ENCODE measurements at places on chromosomes 1 and 21.

- no peak for DNase-seq
Measured at GRCh38 chr1:181577475-181577874, 94.2 kb downstream of the CACNA1E start.

- no peak for DNase-seq
Measured at GRCh38 chr1:2322581-2323211, 68.7 kb downstream of the MORN1 start.

GRCh38 chr1:227884370-227885134, 63.2 kb downstream of the WNT9A start:
- no peak for DNase-seq

DNA sequence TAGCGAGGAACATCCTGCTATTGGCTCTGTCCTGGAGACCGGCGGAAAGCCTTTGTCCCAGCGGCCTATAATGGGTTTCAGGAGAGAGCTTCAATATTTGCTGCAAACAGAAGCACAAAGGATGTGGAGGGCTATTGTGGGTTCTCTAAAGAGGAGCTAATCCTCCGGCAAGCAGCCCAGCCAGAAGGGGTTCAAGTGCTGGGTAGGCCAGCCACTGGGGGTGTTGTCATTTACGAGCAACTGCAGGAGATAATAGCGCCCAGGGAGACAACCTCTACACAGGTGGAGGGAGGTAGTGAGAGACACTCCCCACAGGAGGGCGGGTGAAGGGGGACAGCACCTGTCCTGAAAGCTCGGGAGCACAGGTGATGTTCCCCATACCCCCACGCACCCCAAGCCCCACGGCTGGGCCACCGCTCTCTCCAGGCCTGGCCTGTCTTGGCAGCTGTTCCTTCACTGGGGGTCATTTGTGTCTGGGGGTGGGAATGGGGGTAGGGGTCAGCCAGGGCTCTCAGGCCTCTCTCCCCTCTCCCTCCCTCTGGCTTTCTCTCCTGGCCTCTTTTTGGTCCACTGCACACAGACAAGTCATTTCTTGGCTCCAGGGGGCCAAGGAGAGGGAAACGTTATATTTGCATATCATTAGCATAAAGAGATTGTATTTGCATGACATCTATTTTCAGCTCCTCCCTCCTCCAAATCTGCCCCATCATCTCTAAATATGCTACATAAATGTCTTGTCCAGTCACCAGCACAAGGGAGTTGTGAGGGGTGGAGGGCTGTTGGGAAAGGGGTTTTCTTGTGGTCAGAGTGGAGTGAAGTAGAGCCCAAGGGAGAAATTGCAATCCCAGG, 22.0 kb upstream of the SLC26A9 start:
- DNase-seq = no peak

- DNase-seq = no peak
Measured at GRCh38 chr21:26686278-26686677, 113.2 kb upstream of the CYYR1 start.

DNA sequence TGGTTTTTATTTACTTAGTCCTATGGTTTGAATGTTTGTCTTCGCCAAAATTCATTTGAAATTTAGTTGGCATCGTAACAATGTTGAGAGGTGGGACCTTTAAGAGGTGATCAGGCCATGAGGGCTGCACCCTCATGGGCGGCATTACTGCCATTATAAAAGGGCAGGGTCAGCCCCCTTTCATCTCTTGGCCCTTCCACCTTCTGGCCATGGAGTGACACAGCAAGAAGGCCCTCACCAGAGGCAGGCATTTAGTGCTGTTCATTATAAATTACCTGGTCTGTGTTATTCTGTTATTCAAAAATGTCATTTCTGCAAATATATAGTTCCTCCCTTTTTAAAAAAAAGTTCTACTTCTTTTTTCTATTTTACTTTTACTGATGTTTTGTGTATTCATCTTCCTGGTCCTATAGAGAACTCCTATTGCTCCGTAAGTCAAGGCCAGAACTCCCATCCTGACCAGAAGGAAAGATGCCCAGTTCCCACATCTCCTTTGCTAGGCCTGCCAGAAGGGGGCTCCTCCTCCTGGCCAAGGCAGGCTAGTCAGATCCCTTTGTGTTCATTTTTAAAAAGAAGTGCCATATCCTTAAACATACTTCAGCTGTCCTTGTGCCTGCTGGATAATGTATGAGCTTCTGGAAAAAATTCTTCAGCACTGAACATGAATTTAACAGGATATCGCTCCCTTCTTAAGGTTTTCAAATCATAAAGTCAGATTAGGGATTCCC, 10.0 kb upstream of the LBR start:
- DNase-seq = no peak

- DNase-seq = no peak
Measured at GRCh38 chr1:55559161-55559611, 344.0 kb upstream of the USP24 start.

DNA sequence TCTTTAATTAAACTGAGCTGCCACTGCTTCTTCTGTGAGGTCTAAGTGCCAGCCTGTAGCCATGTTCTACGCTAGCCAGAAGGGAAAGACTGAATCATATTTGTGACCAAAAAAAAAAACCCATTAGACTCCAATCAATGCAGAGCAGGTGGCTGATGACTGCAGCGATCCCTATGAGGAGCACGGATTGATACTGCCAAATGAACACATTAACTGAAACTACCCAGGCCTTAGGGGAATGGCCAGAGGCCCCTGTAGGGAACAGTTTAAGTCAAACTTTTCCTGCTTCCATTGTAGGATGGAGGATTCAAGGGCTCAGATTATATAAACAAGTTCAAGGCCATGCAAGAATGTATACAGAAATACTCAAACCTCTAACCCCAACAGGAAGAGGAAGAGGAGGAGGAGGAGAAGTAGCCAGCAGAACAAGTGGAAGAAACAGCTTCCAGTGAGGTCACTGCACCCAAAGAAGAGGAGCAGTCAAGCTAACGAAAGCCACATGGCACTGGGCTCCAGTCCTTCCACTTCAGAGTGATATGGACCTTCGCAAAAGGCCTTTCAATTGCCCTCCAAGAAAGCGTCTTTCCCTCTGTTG, 328.3 kb downstream of the SMYD3 start:
- no peak for DNase-seq

DNA sequence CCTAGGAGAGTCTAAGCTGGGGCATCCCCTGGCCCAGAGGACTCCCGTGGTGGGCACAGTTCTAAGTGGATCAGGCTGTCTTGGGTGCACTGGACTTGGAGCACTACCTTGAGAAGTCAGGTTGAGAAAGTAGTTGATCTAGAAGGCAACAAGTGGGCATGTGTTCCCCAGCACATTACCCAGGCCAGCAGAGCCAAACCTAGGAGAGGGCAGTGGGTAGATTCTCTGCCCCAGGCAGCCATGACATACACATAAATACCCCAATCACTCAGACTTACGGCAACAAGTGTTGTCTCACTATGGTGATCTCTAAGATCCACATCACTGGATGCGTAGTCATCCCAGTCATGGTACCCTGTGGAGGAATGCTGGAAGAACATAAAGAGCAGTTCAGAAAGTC, 1.6 kb upstream of the PMF1 start:
- DNase-seq = no peak

DNA sequence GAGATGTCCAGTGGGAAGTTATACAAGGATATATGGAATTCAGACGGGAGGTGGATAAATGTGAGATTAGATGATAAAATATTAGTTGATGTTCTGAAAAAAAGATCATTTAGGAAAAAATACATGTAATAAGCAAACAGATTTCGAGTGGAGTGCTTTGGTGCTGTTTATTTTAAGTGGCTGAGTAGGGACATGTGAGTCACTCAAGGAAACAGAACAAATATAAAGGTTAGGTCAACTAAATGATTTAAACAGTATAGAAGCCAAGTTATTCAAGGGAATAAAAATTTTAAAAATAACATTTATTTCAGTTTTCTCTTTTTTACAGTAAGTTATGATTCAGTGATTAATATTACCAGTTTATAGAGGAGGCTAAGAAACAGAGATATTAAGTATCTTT, 1046.7 kb upstream of the B3GALT2 start:
- no peak for DNase-seq

DNA sequence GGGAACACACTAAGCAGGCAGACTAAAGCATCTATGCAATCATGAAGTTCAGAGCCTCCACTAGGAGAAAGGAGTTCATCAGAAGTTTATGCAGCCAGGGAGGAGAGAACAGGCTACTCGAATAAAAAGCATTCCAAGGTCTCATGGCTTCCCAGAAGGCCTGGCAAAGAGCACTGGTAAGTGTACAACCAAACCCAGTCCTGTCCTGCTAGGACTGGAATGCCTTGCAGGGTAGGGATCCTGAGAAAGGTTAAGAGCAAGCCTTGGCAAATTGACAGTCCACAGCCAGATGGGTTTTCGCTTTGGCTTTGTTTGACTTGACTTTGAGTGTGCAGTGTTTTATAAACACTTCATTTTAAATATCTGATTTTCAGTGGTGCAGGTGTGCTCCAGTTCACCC, 133.6 kb upstream of the ATP1B1 start:
- no peak for DNase-seq

DNA sequence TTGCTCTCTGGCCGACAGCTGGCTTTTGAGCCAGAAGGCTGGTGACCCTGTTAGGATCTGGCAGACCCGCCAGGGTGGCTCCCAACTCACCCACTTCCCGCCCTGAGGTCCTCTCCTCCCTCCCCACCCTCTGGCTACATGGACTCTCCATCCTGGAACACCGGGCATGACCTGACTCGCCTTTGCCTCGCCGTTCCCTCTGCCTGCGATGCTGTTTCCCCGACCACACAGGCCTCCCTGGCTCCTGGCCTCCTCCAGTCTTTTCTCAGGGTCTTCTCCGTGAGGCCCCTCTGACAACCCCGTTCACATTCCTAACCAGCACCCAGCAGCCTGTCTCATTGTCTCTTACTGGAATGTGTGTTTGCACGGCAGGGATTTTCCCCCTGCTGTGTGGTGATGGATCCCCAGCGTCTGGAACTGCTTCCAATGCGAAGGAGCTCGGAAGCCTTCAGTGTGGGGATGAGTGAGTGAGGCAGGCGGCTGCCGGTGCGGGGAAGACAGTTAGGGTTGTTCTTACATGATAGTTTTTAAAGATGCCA, 46.0 kb upstream of the POFUT2 start:
- no peak for DNase-seq

DNA sequence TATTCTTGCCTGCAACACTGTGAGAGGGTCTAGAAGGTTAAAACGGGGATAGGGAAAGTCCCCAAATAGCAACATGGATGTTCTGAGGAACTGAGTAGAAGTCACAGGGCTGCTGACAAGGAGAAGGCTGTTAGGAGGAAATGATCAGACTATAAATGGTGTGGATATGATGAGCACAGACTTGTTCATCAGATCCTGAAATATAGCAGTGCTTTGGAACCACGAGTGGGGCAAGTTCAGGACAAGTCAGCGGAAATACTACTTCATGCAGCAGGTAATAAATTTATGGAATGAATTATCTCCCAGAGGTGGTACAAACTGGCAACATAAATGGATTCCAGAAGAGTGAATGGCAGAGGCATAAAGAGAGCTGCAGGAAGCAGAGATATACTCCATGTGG, 3.2 kb upstream of the KIAA0040 start:
- DNase-seq = no peak

GRCh38 chr1:53617851-53618499, 121.0 kb downstream of the GLIS1 start:
- no peak for DNase-seq

DNA sequence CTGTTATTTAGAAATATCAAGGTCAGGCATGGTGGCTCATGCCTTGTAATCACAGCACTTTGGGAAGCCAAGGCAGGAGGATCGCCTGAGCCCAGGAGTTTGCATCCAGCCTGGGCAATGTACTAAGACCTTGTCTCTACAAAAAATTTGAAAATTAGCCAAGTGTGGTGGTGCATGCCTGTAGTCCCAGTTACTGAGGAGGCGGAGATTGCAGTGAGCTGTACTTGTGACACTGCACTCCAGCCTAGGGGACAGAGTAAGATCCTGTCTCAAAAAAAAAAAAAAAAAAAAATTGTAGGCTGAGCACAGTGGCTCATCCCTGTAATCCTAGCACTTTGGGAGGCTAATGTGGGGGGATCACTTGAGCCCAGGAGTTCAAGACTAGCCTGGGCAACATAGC, 45.3 kb downstream of the PIK3CD start:
- DNase-seq = no peak

All from activated T-helper 1 cell treated with anti-CD3 and anti-CD28 coated beads, Interleukin-2, amount 50 U/mL, for 16 hours (primary cell).